ENCODE measurements at places on chromosomes 12 and 14. TPM values are rescaled to one million over a fixed set of nuclear protein-coding genes. Genes with fewer than 3 reads are reported as not detected.

The DBX2 gene
- total RNA-seq, result not detected

The DNAJC22 gene
- total RNA-seq, result 0.11 TPM

The MANSC4 gene
- not detected for total RNA-seq

The SLC35F4 gene
- total RNA-seq, result not detected

The OR6C2 gene
- total RNA-seq, result not detected

The TAS2R43 gene
- 1.2 TPM for total RNA-seq

Measured in T-helper 2 cell treated with Interferon-gamma antibody and Interleukin-4, amounts not matched to agents 100 ng/mL and 5 ng/mL, for 36 hours (primary cell).